Psoas muscle (tissue), 8 donors: ENCODE measurements at places on chromosomes 1 and 21. TPM values are rescaled to one million over a fixed set of nuclear protein-coding genes. Genes with fewer than 3 reads are reported as not detected.

DNA sequence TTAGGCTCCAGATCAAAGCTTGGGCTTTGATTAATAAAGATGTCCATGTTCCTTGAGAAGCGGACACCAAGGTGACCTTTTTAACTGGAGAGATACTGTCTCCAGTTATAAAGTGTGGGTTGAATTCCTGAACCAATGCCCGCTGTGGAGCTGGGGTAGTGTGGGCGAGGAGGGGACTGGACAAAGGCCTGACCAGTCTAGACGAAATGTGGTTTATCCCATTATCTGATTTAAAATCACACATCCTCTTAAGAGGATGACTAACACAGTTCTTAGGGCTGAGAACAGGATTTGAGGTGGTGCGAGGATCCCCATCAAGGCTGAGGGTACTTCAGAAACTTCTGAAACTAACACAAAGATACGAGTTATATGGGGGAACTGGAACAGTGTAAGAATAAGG is 84.5 kb upstream of the GCLM start:
- no peak for DNase-seq

DNA sequence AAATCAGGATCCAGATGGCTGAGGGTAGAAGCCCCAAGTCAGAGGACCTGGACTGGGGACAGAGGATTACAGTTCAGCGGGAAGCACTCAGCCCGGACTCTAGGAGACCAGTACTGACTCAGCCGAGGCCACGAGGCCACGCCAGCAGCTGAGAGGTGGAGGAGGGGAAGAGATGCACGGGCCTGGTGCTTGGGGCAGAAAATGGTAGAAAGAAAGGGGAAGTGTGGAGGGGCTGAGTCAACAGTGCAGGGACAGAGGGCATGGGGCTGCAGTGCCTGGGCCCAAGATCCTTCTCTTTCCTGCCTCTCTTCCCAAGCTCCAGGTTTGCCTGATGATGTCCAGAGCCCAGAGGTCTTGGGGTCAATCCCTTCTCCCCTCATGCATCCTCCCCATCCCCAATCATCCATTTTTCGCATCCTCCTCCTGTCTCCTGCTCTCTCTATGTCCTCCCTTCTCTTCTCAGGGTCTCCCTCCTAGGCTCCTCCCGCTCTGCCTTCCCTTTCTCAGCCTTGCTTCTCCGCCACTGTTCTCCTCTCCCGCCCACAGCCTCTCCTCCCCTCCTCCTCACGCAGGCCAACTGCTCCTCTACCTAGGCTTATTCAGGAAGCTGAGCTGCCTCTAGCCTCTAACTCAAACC is 7.7 kb downstream of the ARHGEF2 start:
- DNase-seq = peak; percentile 83

DNA sequence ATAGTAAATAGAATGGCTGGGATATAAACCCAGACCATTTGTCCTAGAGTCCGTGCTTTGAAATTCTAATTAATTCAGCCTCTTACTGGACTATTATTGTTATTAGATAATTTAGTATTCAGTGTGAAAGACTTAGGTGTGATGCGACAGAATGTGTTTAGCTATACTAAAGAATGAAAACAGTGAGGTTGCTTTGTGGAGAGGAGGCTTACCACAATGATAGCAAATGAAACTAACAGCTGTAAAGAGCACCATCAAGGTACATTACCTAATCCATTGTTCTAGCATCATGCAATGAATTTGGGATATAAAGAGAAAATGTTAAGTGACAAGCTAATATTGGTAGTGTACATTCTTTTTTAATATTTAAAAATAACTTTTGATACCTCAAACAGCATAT is 911.1 kb downstream of the KCNT2 start:
- no peak for DNase-seq

DNA sequence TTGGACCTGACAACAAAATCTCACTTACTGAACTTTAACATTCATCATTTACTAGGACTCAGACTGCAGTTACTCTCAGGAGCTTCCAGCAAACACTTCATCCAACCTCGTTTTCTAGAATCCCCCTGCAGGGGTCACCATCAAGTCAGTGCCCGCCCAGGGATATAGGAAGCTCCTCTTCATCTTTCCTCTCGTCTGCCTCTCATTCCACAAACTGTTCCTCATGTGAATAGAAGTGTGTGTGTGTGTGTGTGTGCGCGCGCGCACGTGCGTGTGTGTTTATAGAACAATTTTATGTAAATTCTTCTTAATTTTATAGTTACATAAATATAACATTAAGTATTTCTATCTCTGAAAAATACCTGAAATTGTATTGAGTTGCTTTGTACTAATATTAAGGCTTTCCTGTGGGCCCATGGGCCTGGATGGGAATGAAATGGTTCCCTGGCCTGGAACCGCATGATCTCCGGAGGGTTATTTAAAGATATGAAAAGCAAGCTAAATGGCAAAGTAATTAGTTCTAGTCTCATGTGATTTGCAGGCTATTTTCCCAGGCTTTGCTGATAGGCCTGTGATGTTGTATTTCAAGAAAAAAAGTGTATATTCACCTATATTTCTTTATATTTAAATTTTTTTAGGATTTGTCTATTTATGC is 21.7 kb upstream of the ABCD3 start:
- DNase-seq = no peak

- no peak for DNase-seq
Observed at GRCh38 chr1:223706077-223706973, 6.0 kb upstream of the CAPN2 start.

WRAP73 gene
- total RNA-seq = 12.4 TPM

BACE2 gene
- total RNA-seq = 7.2 TPM
